ENCODE measurements at places on chromosomes 7 and 10. TPM values are rescaled to one million over a fixed set of nuclear protein-coding genes. Genes with fewer than 3 reads are reported as not detected.

GRCh38 chr10:112562809-112563663 is 116.0 kb downstream of the VTI1A start:
- no peaks in the 10 kb centered on the region for H3K36me3 ChIP-seq
- no peak overlapping the region for H3K27ac ChIP-seq
- peaks cover 9% of the 10 kb centered on the region for H3K4me1 ChIP-seq

- H3K27ac ChIP-seq, result no peak overlapping the region
- no peak for DNase-seq
- H3K4me1 ChIP-seq, result no peaks in the 10 kb centered on the region
- no peaks in the 10 kb centered on the region for H3K27me3 ChIP-seq
- no peak overlapping the region for H3K4me3 ChIP-seq
Observed at GRCh38 chr10:33617381-33618080, 283.1 kb upstream of the NRP1 start.

GRCh38 chr10:3668966-3669330 is 116.1 kb downstream of the KLF6 start:
- no peaks in the 10 kb centered on the region for H3K36me3 ChIP-seq
- peaks cover 3% of the 10 kb centered on the region for H3K27me3 ChIP-seq

- H3K4me3 ChIP-seq, result no peak overlapping the region
- peaks cover 9% of the 10 kb centered on the region for H3K27me3 ChIP-seq
- peaks cover 30% of the 10 kb centered on the region for H3K4me1 ChIP-seq
- no peak overlapping the region for H3K27ac ChIP-seq
Observed at GRCh38 chr7:143411976-143412708, 3.5 kb upstream of the EPHA1 start.

Gene SEC31B
- total RNA-seq, result 13.2 TPM

GRCh38 chr7:33054261-33054964 is 8.2 kb downstream of the NT5C3A start:
- no peak overlapping the region for H3K27ac ChIP-seq
- H3K36me3 ChIP-seq, result no peaks in the 10 kb centered on the region
- no peak overlapping the region for H3K4me3 ChIP-seq

Gene SLC26A5
- total RNA-seq, result 3.0 TPM

GRCh38 chr10:50541317-50541716 is 82.4 kb downstream of the SGMS1 start:
- no peak overlapping the region for H3K4me3 ChIP-seq
- peaks cover 3% of the 10 kb centered on the region for H3K27me3 ChIP-seq
- no peaks in the 10 kb centered on the region for H3K36me3 ChIP-seq
- no peak overlapping the region for H3K27ac ChIP-seq
- DNase-seq, result no peak

- H3K4me3 ChIP-seq, result no peak overlapping the region
- DNase-seq, result no peak
- peaks cover 5% of the 10 kb centered on the region for H3K27me3 ChIP-seq
- peaks cover 56% of the 10 kb centered on the region for H3K4me1 ChIP-seq
- H3K36me3 ChIP-seq, result no peaks in the 10 kb centered on the region
Observed at GRCh38 chr7:106071999-106072714, 40.0 kb downstream of the SYPL1 start.

DNA sequence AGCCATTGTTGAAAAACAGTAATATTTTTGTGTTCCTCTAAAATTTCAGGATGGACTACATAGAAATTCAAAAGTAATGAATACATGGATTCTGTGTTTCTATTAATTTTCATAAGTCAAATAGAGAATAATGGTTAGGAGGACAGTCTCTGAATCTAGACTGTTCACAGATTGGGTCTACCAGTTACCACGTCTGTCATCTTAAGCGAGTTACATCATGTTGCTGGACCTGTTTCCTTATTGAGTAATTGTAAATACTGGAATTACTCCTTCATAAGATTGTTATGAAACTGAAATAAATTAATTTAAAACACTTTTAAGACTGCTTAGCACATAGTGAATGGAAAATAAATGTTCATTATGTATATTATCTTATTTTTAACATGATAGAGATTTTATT is 172.3 kb downstream of the KCND2 start:
- H3K36me3 ChIP-seq, result no peaks in the 10 kb centered on the region
- no peak for DNase-seq
- no peaks in the 10 kb centered on the region for H3K4me1 ChIP-seq
- H3K27me3 ChIP-seq, result no peaks in the 10 kb centered on the region
- H3K4me3 ChIP-seq, result no peak overlapping the region

GRCh38 chr7:69245646-69246045 is 352.6 kb upstream of the AUTS2 start:
- no peaks in the 10 kb centered on the region for H3K4me1 ChIP-seq
- H3K27ac ChIP-seq, result peak overlapping the region; percentile 92
- DNase-seq, result peak; percentile 7
- no peaks in the 10 kb centered on the region for H3K36me3 ChIP-seq
- H3K27me3 ChIP-seq, result peaks cover 4% of the 10 kb centered on the region
- H3K4me3 ChIP-seq, result no peak overlapping the region

DNA sequence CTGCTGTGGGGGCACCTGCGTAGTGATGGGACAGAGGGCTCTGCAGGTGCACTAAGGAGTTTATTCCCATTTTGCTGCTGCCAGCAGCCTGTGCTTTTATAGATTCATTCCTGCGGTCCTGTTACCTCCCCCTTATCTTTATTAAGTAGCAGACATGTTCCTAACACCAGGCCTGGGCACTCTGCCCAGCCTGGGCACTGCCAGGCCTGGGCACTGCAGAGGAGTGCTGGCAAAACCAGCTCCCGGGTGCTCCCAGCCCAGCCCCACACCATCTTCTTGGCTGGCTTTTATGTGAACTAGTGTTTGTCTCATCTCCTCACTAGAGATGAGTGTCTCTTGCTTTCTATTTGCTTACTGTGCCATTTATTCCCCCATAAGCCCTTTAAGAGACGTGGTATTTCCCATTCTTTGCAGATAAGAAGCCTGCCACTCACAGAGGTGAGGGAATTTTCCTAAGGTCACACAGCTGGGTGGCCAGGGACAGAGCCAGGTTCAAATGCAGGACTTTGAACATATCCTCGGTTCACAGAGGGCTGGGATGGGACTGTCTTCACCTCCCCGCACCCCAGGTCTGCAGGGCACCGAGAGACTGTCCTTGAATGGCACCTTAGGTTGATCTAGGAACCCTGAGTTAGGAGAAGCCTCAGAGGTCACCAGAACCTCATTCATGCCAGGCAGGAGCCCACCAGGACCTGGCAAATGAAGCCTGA is 14.6 kb upstream of the DRGX start:
- no peak overlapping the region for H3K27ac ChIP-seq
- no peaks in the 10 kb centered on the region for H3K36me3 ChIP-seq
- no peak overlapping the region for H3K4me3 ChIP-seq
- peaks cover 4% of the 10 kb centered on the region for H3K27me3 ChIP-seq

DNA sequence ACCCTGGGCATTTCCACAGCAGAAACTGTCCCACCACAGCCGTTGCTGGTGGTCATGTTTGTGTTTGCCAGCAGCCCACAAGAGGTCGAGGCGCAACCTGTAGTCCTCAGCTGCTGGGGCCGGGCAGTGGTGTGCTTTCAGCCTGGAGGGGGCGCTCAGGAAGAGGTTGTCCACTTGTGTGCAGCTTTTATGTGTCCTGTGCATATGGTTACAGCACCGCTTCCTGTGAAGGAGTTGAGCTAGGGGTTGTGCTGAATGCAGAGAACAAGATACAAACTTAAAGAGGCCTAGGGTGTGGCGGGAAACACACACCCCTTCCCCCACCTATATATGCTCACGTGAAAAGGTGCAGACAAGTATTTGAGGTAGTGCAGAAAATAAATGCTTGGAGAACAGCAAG is 29.5 kb upstream of the PFKFB3 start:
- peaks cover 7% of the 10 kb centered on the region for H3K27me3 ChIP-seq
- peak; percentile 49 for DNase-seq
- no peak overlapping the region for H3K27ac ChIP-seq
- peaks cover 14% of the 10 kb centered on the region for H3K36me3 ChIP-seq

Gene SUN1
- total RNA-seq, result 150 TPM

Gene DGKB
- total RNA-seq, result 0.46 TPM

Gene DYNC1I1
- total RNA-seq, result 3.1 TPM

- H3K4me3 ChIP-seq, result no peak overlapping the region
- H3K27ac ChIP-seq, result peak overlapping the region; percentile 12
- peaks cover 6% of the 10 kb centered on the region for H3K4me1 ChIP-seq
- no peak for DNase-seq
- H3K36me3 ChIP-seq, result peaks cover 29% of the 10 kb centered on the region
Observed at GRCh38 chr7:23335621-23336020, 36.5 kb downstream of the MALSU1 start.

Measured in endothelial cell (in vitro differentiated cells).